ENCODE measurements at places on chromosomes 11 and 22.

DNA sequence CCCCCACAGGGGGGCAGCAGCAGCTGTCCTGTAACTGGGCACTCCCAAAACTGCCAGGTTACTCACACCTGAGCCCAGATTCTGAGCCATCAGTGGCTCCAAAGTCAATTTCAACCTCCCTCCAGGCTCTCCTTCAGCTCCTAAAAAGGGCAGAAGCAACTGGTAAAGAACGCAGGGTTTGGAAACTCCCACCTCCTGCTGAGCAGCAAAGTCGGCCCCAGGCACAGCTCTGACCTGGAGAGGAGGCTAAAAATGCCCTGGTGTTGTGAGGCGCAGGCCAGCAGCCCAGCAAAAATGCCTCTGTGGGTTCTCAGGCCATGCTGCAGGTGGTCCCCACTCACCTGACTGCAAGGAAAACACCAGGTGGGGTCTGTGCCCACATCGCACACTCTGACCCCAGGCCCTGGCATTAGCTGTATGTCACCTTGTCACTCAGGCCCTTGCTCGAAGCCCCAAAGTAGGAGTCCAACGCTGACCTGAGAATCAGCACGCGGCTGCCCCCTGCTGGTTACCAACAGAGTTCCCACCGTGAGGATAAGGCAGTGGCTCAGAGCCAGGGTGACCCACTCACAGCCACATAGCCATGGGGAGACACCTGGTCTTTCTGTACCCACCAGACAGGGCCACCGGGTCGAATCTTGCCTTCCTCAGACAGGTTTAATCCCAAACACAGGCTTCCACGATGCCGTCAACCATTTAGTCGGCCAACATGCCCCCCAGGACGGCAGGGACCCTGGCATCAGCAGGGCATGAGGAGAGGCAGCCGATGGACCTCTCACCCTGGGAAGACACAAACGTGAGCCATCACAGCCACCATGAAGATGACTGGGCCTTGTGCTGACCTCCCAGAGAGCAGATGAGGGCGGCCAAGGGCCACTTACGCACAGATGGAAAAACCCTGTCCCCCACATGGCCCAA lies 11.1 kb downstream of the POLR3H start:
- peak; percentile 84 for DNase-seq

- DNase-seq: no peak
Measured at GRCh38 chr11:70183032-70183431, 20.1 kb upstream of the FADD start.

- DNase-seq: no peak
Measured at GRCh38 chr11:128819198-128819597, 47.9 kb downstream of the KCNJ1 start.

GRCh38 chr22:43891360-43892182 lies at the start of gene PNPLA5:
Gene PNPLA5 (minus strand): TSS chr22:43892013. CDS start chr22:43891880, 133 bp downstream.
- peak; percentile 60 for DNase-seq

DNA sequence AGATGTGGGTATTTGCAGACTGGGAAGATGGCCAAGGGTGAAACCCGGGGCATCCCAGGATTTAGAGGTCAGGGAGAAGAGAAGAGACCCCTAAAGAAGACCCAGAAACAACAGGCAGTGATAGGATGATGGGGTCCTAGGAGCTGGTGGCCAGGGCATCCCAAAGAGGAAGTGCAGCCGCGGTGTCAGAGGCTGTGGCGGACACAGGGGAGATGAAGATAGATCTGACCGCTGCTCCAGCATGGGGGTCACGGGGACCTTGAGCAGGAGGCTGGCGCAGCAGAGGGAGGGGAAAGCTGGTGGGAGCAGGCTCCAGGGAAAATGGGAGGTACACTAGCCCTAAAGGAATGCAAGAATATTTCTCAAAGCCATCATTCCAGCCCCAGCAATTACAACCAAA lies 47.3 kb downstream of the CTTN start:
- no peak for DNase-seq
